HCEC 1CT (cell line): ENCODE measurements at places on chromosomes 6 and 20.

DNA sequence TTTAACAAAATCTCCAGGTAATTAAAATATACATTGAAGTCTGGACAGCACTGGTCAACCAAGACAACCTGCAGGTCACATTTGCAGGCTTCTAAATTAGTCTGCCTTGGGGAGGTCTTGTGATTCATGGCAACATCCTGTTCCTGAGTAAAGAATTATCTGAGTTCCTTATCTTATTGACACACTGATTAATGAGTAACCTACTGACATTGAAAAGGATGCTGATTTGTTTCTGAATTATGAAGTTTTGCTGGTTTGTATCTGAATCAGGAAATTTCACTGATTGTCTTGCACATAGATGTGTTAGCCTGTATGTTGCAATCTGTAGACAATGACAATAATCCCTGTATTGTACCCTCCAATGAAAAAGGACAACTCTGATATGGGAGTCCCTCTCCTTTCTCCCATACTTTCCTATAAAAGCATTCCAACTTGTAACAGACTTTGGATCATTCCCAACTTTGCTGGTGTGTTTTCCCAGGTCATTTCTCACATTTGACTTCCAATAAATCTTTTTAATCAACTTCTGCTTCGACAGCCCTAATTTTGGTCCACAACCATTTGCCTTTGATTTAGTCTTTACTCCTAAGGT is 80.0 kb downstream of the LAMP5 start:
- no peak for DNase-seq

GRCh38 chr6:111842891-111843290 is 30.4 kb downstream of the FYN start:
- DNase-seq: no peak

DNA sequence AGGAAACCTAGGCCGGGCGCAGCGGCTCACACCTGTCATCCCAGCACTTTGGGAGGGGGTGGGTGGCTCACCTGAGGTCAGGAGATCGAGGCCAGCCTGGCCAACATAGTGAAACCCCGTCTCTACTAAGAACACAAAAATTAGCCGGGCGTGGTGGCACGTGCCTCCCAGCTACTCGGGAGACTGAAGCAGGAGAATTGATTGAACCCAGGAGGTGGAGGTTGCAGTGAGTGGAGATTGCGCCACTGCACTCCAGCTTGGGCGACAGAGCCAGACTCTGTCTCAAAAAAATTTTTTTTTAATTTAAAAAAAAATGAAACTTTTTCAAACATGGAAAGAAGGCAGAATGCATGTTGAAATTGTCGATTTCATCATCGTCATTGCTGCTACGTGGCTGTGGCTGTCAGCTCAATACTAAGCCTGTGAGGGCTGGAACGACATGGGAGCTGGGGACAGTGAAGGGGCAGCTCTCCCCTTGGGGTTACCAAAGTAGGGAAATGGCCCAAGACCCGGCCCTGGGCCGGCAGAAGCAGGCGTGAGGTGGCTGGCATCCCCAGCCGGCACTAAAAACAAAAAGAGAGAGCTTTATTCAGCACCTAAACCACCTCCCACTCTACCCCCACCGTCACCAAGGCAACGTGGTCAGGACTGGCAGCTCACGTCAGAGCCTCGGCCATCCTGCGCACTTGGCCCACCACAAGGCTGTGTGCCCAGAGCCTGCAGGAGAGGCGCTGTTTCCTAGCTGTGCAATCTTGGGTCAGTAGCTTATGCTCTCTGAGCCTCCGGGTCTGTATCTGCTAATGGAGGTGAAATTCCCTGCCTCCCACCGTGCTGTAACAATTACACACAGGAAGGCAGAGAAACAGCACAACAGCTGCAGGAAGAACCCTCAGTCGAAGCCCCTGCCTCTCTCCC is 30.8 kb downstream of the AGPAT4 start:
- no peak for DNase-seq

GRCh38 chr6:2468601-2468955 is 223.2 kb upstream of the GMDS start:
- no peak for DNase-seq

DNA sequence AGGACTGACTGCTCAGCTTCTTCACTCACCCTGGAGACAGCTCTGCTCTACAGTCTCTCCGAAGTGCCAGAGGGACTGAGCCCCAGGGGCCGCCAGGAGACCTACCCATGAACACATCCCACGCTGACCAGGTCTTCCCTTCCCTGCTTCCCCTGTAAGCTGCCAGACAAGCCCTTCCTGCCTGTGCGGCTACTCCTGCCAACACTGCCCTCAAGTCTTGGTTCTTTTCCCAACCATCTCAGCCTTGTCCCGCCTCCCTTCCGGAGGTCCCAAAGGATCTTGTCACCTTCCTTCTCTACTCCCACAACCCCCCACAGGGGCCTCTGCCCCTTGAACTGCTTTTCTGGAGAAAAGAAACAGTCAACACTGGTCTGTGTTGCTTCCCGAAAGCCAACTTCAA is 15.0 kb downstream of the CPNE5 start:
- no peak for DNase-seq

- DNase-seq: no peak
These were observed 744.1 kb upstream of the GJE1 start for GRCh38 chr6:141388666-141389065.

DNA sequence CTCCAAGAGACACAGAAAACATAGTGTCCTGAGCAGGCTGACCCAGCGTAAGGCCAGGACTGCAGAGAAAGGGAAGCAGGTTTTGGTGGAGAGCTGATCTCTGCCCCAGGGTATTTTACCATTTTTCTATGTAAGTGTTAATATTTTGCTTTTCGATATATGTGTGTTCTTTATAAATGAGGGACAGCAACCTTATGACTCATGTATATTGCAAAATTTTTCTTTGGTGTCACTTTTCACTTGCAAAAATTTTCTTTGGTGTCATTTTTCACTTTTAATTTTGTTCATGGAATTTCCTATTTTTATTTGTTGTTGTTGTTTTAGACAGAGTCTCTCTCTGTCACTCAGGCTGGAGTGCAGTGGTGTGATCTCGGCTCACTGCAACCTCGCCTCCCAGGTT is 34.6 kb upstream of the PXDC1 start:
- DNase-seq: peak; percentile 41

GRCh38 chr6:17396256-17396655 is 2.9 kb downstream of the CAP2 start:
- no peak for DNase-seq

- no peak for DNase-seq
These were observed 807 bp downstream of the SNHG17 start for GRCh38 chr20:38434301-38434741.

DNA sequence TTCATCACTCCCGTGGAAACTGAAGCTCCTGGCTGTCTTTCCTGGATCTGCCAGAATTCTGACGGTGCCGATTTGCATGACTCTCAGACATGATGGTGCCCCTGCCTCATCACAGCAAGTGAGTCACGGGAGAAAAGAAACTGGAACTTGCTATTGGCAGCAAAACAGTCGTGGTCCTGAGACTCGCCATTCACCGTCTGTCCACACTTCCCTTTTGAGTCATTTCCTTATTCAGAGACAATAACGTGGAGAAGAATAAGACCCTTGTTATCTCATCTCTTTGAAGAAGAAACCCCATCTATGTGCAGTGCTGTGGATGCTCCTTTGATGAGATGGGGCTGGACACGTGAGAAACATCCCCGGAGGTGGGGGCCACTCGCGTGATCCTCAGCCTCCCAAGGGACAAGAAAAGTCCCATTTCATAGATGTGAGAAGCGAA is 4.2 kb downstream of the GPR31 start:
- no peak for DNase-seq

GRCh38 chr6:21026576-21027273 is 492.5 kb downstream of the CDKAL1 start:
- peak; percentile 53 for DNase-seq

- no peak for DNase-seq
These were observed 1.7 kb upstream of the NKX2-2 start for GRCh38 chr20:21515300-21516179.

DNA sequence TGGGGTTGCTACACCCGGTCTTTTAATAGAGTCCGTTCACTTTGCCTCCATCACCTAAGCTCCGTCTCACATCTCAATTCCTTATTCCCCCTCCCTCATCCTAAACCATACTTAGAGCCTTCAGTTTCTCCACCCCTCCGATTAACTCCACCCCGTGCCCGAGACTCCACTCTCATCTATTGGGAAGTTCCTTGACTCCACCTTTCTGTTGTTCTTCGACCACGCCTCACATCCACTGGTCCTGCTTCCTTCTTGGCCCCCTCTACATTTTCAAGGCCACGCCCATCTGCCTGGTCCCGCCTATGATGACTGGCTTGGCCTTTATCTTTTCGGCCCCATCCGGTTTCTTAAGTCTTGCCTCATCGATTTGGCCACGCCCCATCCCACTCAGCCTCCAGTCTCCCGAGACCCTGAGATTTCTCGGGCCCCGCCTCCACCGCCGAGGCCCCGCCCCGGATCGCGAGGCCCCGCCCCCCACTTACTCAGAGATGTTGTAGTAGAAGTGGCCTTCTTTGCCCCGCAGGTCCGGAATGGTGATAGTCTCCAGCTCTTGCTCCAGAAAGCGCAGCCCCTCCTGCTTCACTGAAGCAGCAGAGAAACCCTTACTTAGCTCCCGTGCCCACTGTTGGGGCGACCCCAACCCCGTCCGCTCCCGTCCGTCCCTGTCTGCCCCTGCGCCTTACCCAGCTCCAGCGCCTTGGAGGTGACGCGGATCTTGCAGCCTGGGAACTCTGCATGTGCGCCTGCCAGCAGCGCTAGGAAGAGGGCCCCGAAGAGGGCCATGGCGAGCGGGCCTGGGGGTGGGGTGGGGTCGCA is 1.1 kb downstream of the PLTP start:
- peak; percentile 100 for DNase-seq

DNA sequence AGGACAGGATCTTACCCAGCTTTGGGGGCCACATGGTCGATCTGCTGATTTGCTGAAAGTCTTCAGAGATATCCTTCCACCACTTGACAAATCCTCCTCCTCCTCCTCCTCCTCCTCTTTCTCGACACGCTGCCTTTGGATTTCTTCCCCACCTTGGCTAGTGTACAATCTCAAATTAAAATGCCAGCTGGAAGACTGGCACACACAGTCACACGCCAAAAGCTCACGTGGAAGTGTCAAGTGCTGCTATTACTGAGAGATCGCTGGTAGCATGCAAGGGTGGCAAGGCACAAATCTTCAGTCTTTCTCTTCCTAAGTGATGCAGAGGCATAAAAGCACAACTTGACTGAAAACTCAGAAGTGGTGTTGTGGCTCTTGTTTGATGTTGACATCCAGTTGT is 35.3 kb downstream of the GPR6 start:
- no peak for DNase-seq

GRCh38 chr6:142845143-142845571 is 99.8 kb downstream of the HIVEP2 start:
- DNase-seq: peak; percentile 37

GRCh38 chr6:52116605-52116948 is 29.2 kb upstream of the PKHD1 start:
- no peak for DNase-seq

DNA sequence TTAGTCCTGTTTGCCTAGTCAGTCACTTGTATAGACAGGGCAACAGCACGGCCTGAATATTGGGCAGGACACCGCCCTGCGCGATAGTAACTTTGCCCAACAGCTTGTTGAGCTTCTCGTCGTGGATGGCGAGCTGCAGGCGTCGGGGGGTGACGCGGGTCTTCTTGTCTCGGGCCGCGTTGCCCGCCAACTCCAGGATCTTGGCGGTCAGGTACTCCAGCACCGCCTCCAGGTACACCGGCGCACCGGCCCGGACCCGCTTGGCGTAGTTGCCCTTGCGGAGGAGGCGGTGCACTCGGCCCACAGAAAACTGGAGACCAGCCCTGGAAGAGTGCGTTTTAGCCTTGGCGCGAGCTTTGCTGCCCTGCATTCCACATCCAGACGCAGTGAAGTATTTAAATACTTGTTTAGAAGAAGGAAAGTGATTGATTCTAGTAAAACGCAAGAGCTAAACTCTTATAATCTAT is 92.8 kb upstream of the BTN3A2 start:
- DNase-seq: no peak

DNA sequence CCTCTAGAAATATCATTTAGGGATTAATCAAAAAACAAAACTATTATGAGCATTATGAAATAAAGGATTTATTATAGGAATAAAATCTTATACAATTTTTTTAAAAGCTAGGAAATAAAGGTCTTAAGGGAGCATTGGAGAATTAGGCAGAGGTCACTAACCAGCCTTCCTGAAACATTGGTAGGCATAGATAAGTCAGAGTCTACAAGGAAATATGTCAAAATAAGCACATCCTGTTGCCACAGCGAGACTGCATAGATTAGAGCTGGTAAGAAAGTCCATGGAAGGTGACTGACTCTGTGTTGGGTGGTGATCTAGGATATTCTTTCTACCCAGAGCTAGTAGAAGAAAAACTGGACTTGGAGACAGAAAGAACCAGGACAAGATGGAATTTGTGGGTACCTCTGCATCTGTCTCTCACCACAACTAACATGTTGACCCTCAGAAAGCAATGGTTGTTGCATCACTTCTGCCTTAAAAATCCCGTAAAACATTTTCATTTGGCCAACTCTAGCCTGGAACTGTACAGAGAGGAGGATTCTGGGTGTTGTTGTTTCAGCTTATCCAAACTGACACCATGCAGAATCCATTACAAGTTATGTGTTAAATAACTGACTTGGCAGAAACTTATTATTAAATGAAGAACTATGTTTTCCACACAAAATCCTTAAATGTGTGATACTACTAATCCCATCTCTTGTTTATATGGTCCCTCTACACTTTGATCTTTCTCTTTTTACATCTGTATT is 77.1 kb downstream of the FBXO5 start:
- DNase-seq: no peak

DNA sequence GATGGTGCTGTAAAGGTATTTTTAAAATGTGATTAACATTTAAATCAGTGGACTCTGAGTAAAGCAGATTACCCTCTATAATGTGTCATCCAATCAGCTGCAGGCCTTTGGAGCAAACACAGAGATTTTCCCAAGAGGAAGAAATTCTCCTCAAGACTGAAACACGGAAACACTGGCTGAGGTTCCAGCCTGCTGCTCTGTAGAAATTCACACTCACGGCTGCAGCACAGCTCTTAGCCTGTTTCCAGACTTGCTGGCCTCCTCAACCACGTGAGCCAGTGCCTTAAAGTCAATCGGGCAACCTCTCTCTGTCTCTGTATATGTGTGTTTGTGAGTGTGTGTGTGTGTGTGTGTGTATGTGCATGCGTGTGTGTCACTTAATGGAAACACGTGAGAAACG is 41.1 kb downstream of the PDE10A start:
- DNase-seq: no peak

DNA sequence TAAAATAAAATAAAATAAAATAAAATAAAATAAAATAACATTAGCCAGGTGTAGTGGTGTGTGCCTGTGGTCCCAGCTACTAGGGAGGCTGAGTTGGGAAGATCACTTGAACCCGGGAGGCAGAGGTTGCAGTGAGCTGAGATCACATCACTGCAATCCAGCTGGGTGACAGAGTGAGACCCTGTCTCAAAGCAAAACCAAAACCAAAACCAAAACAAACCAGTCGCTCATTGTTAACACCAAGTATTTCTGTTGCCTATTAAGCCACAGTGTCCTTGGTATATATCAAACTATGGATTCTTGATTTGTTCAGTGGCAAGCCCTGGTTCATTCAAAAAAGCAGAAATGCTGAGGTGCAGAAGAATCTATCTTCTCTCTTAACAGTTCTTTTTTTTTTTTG is 65.7 kb downstream of the PYGB start:
- DNase-seq: no peak
